ENCODE measurements at places on chromosomes 2 and 18.

- DNase-seq, result no peak
Observed at GRCh38 chr18:4035521-4035920, 419.6 kb downstream of the DLGAP1 start.

DNA sequence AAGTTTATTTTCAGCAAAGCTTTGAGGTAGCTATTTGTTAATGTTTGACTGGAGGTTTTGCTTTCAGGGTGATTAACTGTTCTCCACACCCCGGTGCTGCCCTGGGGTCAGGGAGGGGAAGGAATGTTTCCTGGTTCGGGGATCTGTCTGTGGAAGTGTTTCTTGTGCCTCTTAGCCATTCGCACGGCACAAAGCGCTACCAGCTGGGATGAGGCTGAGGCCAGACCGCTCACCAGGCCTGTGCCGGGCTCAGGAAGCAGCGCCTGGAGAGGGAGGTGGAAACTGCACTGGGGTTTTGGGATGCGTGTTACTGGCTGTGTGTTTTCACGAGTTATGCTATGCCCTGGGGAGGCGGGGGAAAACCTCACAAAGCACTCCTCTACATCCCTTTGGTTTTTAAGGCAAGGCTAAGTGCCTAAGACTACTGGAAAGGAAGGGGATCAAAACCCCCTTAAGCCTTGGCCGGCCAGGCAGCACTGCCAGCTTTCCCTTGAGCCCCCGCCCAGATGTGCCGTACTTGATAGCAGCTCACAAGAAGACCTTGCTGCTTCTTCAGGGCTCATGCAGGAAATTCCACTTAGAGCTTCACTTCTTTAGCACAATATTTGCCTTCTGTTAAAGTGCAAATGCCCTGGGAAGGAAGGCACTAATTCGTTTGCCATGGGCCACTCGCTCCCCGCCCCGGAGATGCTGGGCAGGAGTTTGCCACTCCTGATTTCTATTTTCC lies 65.7 kb upstream of the CNGA3 start:
- peak; percentile 36 for DNase-seq

- DNase-seq, result no peak
Observed at GRCh38 chr2:3683748-3684454, 19.5 kb upstream of the DCDC2C start.

- peak; percentile 6 for DNase-seq
Observed at GRCh38 chr18:48719974-48720654, 181.3 kb downstream of the CTIF start.

- DNase-seq, result no peak
Observed at GRCh38 chr18:11517704-11518103, 91.7 kb upstream of the SLC35G4 start.

DNA sequence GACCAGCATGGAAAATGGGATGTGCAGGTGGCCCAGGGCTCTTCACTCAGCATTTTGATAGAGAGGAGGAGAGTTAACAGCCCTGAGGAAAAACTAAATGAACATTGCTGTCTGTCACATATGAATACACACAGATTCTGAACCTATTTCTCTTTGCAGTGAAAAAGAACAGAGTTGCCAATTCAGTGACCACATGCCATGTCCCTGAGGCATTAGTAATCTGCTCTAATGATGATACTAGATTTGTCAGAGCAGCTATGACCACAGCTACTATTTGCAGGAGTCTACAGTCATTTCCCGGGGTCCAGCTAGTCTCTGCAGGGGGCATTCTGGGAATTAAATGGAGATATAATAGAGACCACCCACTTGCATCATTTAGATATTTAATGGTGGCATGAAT lies 267.6 kb downstream of the TMX3 start:
- no peak for DNase-seq

GRCh38 chr2:239836021-239836765 lies 188.9 kb downstream of the NDUFA10 start:
- no peak for DNase-seq

DNA sequence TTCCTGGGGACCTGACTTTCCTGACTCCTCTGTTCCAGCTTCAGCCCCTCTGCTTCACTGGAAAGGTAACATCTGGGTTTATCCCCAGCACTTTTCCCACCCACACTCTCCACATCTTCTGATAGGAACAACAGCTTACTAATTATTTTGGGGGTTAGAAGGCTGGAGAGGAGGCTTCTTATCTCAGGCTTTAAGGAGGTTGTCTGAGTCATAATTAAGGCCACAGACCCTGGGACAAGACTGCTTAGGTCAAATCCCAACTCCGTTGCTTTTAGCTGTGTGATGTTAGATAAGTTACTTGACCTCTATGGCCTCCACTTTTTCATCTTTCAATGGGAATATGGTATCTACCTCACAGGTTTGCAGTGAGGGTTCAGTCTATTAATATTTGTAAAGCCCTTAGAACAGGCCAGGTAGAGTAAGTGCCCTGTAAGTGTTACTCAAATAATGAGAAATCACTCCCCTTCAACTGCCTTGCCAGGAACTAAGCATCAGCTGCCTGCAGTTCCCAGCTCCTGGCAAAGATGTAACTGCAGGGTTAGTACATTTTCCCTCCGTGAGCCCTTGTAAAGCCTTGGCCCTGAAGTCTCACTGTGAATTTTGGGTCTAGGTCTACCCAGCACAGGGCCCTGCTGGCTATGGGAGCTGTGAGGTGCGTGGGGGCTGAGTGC lies 123.6 kb downstream of the MTX2 start:
- DNase-seq, result no peak

GRCh38 chr2:79580175-79580574 lies 67.3 kb downstream of the CTNNA2 start:
- DNase-seq, result no peak

DNA sequence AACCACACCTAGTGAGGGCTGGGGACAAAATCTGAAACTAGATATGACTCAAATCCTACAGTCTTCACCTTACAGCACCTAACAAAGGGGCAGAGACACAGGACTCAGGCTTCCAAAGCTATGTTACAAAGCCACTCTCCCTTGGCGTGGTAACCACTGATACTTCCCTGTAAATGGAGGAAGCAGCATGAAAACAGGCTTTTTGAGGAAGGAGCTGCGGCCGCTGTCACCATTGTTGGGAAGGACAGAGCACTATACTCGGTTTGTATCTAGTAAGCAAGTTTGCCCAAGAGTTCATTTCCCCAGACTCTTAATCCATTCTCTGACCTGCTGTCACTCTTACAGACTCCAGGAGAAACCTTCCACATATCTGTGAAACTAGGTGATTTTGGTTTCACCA lies 60.3 kb downstream of the LONRF2 start:
- DNase-seq, result no peak

DNA sequence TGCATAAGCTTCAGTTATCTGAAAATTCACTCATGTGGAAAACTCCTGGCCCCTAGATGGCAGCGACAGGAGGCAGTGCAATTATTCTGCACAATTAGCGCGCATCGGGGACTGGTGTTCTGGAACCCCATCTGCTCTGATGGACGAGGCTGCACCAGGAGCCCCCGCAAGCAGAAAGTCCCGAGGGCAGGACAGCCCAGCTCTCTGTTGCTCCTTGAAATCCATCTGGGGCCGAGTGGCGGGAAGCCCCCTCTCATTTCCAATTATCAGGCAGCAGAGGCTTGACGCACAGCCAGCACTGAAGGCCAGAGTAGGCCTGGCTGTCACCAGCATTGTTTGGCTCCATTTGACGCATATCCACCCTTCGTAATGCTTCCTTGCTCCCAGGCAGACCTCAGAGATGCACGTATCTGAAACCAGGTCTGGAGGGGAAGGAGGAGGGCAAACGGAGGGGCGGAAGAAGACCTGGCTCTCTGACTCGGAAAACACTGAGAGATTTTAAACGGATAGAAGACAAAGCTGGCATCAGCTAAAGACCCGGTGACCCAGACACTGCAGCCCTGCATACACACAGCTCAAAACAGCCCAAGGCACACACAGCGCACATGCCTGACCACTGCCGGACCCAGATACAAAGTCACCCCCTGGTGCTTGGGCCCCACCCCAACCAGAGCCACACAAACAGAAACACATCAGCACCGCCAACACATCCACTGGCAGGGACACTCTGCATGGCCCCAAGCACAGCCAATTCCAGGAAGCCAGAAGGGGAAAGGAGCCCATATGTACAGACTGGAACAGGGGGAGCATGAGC lies 69.8 kb downstream of the TNS1 start:
- DNase-seq, result no peak

GRCh38 chr2:80560326-80560725 lies 255.8 kb upstream of the LRRTM1 start:
- DNase-seq, result no peak

- no peak for DNase-seq
Observed at GRCh38 chr18:36387310-36387709, 89.8 kb downstream of the FHOD3 start.

- DNase-seq, result no peak
Observed at GRCh38 chr2:139867601-139868226, 1087.5 kb upstream of the NXPH2 start.

DNA sequence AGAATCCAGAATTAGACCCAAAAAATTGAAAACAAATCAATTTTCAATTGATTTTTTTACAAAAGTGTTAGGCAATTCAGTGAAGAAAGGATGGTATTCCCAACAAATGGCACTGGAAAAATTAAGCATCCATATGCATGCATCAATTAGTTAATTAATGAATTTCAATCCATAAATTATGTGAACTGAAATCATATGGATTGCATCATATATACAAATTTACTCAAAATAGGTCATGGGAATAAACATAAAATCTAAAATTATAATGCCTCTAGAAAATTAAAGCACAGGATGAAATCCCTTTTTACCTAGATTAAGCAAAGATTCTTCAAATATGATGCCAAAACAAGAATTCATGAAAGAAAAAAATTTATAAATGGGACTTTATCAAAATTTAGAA lies 213.9 kb upstream of the KLHL29 start:
- DNase-seq, result no peak

DNA sequence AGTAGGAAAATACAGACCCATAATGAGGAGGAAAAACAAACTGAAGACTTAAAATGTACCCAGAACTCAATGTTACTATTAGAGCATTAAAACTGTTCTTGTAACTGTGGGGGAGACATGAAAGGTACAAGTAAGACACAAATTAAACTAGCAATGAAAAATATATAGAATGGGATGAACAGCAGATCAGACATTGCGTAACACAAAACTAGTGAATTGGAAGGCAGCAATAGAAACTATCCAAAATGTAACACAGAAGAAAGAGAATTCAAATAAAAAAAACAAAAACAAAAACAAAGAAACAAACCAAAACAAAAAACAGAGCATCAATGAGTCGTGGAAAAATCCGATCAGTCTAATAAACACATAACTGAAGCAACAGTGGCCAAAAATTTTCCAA lies 127.1 kb upstream of the CNGA3 start:
- no peak for DNase-seq

DNA sequence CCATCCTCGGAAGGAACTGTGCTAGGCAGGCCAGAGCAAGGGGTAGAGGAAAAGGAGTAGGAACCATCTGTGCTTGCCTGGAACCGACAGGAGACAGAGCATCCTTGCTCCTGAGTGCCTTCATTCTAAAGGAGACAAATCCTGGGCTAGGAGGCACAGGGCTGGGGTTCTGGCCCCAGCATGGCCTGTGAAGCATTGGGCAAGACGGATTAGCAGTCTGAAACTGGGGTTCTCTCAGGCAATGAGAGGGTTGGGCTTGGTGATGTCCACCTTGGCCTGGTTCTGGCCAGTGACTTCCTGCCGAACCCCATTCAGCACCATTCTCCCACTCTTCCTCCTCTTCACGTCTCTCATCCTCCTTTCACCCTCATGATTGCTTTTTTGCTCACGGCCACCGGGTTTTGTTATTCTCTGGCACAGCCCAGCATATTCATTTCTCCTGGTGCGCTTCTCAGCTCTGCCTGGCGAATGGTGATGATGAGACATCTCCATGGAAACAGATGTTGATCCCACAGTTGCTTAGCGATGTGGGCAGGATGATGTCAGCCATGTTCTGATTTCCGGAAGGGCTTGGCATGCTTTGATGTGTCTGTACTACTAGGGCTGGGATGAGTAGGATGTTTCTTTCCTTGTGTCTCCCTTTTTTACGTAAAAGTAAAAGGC lies 127.7 kb downstream of the CAPN13 start:
- no peak for DNase-seq

- no peak for DNase-seq
Observed at GRCh38 chr18:32764611-32765244, 8.1 kb downstream of the KLHL14 start.

DNA sequence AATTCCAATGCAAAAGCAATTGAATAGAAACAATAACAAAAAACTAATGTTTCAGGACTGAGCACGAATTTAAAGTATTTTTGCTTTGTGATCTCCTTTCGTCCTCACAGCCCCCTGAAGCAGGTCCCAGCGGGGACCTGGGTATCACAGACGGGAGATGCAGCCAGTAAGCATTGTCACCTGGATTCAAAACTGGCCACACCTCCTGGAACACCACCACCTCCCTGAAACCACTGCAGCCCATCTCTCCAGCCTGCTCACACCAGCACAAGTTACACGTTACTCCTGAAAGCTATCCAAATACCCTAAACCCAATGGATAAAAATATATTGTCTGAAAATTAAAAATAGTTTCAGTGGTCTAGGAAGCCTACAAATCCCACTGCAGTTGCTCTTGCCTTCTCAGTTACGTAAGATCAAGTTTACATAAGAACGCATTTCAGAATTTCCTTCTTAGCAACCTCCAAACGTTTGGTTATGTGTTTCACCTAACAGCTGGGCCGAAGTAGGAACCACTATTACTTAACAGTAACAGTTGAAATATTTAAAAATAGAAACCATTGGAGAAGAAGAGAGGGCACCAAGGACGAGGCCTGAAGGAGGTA lies 178.0 kb downstream of the HDAC4 start:
- DNase-seq, result peak; percentile 47

DNA sequence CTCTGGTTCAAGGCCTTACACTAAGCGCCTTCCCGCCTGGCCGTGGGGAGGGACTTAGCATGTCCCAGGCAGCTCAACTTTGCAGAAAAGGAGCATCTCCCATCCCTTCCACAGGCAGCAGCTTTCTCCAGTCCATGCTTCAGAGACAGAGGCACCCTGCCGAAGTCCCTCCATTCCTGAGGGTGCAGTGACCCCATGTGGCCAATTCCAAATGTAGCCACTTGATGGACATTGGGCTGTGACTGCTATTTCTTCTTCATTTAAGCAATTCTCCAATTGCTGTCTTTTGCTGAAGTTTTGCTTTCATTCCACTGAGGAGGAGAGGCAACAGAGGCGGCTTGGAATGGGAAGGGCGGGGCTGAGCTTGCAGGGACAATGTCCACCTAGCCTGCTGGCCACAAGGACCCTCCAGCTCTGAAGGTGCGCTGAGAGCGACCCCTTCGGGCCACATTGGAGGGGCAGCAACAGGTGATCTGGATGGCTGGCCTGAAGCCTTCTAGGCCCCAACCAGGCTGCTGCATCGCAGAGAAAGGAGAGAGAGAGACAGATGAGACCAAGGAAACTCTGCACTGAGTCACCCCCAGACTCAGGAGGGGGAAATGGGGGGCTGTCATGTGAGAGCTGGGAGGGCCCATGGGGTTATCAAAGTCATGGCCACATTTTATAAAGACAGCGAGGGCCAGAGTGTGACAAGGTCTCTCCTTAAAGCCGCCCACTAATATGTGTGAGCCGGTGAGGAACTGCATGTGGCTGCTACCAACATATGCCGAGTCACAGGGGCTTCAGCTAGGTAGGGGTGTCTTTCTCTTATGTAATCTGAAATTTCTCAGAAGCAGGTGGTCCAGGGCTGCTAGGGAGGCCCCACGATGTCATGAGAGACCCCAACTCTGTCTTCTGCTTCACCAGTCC lies 61.3 kb downstream of the LONRF2 start:
- DNase-seq, result peak; percentile 67

GRCh38 chr2:101809698-101810097 lies 112.2 kb downstream of the MAP4K4 start:
- DNase-seq, result no peak

All from right lobe of liver (tissue), 6 donors.